MG63 (cell line): ENCODE measurements at places on chromosomes 7 and 10.

DNA sequence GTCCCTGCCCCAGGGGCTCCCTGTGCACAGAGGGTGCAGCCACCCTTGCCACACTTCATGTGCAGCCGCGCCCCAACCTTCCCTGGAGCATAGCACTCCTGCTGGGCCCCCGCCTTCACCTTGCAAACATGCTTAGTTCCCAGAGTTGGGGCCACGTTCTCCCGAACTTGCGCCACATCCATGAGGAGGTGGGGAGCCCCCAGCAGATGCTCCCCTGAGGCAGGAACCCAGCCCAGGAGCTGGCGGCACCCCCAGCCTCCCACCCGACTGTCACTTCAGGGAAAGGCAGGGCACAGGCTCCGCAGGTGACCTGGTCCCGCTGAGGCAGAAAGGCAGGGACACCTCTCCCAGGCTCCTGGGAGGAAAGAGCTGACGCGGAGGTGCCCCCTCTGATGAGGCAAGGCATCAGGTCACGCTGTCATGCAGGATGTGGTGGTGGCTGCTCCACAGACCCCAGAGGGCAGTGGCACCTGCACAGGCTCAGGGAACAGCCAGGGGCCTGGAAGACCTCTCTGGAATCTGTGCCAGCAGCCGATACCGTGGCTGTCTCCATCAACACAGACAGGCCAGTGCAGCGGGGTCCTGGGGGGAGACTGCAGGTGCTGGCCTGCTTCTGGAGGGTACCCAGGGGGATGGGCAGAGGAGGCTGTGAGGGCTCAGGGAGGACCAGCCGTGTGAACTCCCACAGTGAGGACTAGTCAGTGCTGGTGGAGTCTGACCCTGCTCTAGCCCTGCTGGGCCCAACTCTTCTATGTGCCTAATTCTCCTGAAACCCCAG lies 221.3 kb downstream of the MAD1L1 start:
- no peak for DNase-seq

- no peak for DNase-seq
Observed at GRCh38 chr7:20351901-20352300, 21.2 kb downstream of the ITGB8 start.

DNA sequence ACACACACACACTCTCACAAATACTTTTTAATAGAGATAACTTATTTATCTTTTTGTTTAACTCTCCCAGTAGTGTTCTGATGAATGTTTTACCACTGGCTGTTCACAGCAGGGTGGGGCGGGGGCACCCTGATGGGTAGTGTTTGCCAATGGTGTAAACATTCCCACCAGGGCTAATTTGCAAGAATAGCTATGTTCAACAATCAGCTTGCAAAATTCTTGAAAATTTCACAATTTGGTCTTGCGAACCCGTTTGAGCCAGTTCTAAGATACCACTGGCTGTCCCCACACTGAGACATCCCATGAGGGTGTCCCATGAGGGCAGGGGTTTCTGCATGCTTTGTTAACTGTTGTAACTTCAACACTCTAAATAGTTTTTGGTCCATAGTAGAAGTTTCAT lies 348.5 kb downstream of the CXCL12 start:
- no peak for DNase-seq

DNA sequence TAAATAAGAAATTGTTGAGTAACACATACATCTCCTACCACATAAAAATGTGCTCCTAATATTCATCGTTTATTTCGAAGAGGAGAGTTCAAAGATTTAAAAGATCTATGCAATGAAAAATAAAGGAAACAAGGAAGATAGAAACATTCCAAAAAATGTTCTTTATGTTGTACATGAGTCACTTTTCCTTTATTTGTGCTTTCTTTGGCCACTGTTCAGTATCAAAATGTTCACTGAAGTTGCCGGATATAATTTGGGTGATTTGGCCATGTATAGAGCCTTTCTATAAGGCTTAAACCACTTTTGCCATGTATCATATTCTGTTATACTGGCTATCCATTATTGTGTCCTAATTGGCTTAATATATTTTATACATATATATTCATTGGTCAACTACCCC lies 62.9 kb upstream of the PRR15 start:
- DNase-seq = no peak

DNA sequence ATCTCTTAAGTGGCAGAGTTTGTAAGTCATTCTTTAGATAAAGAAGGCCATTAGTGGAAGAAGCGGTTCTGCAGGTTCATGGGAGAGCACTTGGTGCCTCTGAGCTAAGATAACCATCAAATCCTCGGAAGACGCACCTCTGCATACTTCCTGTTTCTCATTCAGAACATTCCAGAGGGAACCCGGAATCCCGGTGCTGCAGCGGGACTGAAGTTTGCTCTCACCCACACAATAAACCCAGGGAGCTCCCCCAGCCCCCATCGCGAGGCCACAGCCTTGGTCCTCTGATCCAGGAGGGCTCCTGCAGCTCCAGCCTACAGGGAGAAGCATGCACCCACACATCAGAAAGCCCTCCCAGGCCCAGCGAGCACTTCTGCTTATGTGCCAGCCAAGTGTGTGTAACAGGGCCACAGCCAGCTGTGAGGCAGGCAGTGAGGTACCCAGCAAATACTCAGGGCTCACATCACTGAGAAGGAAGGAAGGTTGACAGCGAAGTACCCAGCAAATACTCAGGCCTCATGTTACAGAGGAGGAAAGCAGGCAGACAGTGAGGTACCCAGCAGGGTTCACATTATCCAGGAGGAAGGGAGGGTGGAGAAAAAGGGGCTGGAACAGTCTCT lies 142.4 kb downstream of the DIP2C start:
- DNase-seq = no peak
